ENCODE measurements at places on chromosomes 4 and X. TPM values are rescaled to one million over a fixed set of nuclear protein-coding genes. Genes with fewer than 3 reads are reported as not detected.
A peak's percentile ranks its signal among the peaks of the same experiment; 100 is the strongest.

DNA sequence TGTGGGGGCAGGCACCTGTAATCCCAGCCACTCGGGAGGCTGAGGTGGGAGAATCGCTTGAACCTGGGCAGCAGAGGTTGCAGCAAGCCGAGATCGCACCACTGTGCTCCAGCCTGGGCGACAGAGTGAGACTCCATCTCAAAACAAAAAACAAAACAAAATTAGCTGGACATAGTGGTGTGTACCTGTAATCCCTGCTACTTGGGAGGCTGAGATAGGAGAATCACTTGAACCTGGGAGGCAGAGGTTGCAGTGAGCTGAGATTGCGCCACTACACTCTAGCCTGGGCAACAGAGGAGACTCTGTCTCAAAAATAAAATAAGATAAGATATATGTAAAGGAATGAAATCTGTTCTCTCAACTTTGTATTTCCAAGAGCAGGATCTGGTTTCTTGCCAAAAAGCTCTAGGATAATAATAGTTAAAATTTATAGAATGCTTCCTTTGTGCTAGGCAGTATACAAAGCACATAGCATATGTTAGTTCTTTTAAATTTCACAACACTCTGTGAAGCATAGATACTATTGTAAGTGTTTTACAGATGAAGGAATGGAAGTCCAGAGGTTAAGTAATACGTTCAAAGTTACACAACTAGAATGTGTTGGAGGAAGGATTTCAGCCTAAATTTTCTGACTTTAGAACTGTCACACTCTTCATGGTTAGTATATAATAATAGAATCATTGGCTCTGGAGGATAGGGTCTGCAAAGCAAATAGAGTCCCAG, 10.3 kb downstream of the MRPL1 start:
- DNase-seq: no peak

DNA sequence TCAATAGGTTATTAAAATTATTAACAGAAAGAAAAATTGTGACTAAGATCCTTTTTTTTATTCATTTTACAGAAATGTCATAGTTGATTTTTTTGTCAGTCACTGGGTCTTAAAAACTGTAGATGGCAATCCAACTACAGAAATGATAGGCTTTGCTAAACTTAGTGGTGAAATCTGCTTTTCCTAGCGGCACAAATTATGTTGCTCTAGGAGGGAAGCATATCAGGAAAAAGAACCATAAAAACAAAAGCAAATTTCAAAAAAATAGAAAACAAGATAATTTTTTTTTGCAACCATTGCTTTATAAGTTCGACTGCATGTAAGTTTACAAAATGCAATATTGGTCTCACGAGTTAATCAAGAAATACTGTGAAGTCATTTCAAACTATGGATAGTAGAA, 443.5 kb upstream of the IGFBP7 start:
- DNase-seq: peak; percentile 63

- no peak for DNase-seq
Observed at GRCh38 chr4:90449626-90450025, 322.4 kb downstream of the CCSER1 start.

Gene GYG2
- total RNA-seq: 9.6 TPM

DNA sequence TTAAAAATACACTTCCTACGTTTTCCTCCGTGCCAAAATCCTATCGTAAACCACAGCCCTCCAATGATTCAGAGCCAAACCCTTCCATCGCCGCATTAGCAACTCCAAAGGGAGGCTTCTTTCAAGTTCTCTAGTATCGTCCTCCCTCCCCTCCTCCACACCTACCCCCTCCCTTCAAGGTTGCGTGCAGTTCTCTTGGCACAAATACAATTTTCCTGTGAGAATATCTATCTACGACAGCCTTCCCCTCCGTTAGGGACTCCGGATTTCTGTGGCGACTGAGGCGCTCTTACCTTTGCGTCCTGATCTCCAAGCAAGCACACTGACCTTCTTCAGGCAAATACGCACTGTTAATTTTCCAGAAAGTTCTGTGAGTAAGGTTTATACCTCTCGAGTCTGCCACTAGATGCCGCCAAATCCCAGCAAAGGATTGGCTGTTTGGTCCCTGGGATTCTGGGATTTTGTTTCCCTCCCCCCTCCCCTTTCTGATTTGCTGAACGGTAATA, 1.2 kb upstream of the MORF4L2 start:
- DNase-seq: peak; percentile 86

GRCh38 chrX:52933976-52934703, 24.2 kb downstream of the FAM156A start:
- DNase-seq: no peak

GRCh38 chrX:153875391-153876111, 10.4 kb downstream of the L1CAM start:
- peak; percentile 40 for DNase-seq

DNA sequence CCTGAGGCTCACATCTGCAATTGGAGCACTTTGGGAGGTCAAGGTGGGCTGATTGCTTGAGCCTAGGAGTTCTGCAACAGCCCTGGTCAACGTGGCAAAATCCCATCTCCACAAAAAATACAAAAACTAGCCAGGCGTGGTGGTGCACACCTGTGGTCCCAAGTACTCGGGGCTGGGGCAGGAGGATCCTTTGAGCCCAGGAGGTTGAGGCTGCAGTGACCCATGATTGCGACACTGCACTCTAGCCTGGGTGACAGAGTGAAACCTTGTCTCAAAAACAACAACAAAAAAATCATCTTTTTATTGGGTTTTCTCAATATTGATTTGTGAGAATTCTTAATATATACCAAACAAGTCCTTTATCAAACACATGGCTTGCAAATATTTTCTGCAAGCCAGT, 64.9 kb downstream of the ANKRD17 start:
- no peak for DNase-seq

DNA sequence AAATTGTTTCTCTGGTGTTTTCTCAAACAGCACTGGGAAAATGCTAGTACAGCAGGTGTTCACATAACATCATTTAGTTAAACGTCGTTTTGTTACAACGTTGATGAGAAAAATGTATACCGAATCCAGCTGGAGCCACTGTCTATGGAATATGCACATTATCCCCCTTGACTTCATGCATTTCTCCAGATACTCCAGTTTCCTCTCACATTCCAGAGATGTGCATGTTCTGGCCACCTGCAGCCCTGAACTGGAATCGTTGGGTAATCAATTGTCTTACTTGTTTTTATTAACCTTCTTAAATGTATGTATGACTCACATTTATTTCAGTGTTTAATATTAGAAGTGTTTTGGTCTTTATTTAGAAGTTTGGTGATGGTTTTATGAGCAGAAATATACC, 18.4 kb upstream of the ODAM start:
- DNase-seq: no peak

DNA sequence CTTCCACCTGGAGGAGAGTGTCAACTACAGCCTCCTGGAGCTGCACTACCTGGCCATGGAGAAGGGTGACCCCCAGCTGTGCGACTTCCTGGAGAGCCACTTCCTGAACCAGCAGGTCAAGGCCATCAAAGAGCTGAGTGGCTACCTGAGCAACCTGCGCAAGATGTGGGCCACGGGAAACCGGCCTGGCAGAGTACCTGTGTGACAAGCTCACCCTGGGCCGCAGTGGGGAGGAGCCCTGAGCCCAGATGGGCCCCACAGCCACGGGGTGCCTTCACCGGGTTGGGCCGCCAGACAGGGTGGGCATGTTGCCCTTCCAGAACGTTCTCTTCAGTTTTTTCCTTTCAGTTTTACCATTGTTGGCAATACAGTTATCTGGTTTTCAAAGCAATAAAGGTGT, 15.2 kb upstream of the FAM47A start:
- DNase-seq: no peak

GRCh38 chrX:48779399-48779798, 7.0 kb upstream of the GATA1 start:
- DNase-seq: no peak

GRCh38 chrX:77768787-77769186, 17.2 kb downstream of the ATRX start:
- no peak for DNase-seq

GRCh38 chrX:23907111-23907497, 634 bp downstream of the APOO start:
- DNase-seq: no peak

Gene CHIC1
- total RNA-seq: 14.4 TPM

- DNase-seq: peak; percentile 70
Observed at GRCh38 chr4:185849664-185850550, 37.9 kb upstream of the SORBS2 start.

DNA sequence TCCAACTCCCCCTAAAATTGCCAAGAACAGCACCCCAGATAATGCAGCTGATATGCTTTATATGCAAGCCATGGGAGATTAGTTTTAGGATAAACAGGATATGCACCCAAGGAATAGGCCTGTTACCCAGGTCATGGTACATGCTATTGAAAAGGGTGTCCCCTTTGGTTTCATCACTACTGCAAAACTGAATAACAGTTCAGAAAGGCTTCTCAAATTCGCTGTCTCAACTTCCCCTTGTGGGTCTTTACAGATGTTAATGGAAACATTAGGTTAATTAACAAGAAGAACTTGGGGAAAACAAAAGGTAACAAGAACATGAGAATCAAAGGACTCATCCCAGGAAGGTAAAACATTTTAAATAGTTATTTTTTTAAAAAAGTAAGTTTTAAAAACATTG, 318.7 kb downstream of the PRR32 start:
- DNase-seq: no peak

- peak; percentile 66 for DNase-seq
Observed at GRCh38 chr4:109967798-109968520, 55.3 kb downstream of the EGF start.

GRCh38 chr4:148055844-148056243, 324.0 kb downstream of the ARHGAP10 start:
- DNase-seq: no peak

Gene QRFPR
- not detected for total RNA-seq

GRCh38 chr4:171719691-171720090, 93.5 kb upstream of the GALNTL6 start:
- no peak for DNase-seq

GRCh38 chr4:16264798-16265197, 38.5 kb upstream of the TAPT1 start:
- DNase-seq: peak; percentile 57

Gene MAGEA10
- total RNA-seq: 0.24 TPM

DNA sequence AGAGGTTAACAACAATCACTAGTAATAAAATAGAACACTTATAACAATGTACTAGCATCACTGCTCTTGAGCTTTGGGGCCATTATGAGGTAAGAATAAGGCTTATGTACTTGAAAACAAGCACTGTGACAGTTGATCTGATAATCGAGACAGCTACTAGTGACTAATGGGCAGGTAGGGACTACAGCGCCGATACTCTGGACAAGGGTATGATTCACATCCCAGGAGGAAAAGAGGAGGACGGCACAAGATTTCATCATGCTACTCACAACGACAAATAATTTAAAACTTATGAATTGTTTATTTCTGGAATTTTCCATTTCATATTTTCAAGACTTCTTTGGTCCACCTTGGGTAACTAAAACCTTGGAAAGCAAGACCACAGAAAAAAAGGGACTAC, 62.3 kb downstream of the FAM184B start:
- DNase-seq: no peak

GRCh38 chr4:140937866-140938265, 181.7 kb upstream of the TBC1D9 start:
- no peak for DNase-seq

DNA sequence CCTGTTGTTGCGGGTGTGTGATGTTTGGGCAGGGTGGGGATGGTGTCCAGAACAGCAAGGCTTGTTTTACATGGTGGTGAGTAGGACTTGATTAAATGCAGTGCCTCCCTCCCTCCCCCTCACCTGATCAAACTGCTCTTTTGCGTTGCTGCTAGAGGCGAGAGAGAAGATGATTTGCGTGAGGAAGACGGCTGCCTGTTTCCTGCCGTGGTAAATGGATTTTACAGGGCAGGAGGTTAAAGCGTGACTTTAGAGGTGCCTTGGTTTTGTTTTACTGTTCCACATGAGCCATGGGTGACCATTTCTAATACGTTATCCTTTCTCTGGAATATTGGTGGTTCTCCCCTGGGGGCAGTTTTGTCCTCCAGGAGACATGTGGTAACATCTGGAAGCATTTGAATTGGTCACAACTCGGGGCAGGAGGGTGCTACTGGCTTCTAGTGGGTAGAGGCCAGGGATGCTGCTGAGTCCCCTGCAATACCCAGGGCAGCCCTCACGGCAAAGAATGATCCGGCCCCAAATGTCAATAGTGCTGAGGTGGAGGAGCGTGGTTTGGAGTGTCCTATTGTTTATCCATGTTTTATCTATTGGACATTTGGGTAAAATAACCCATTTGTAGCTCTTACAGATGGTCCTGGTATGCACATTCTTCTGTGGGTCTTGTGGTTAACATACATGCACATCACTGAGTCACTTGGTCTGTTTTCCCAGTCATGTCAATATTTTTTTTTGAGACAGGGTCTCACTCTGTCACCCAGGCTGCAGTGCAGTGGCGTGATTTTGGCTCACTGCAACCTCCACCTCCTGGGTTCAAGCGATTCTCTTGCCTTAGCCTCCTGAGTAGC, 73.7 kb downstream of the SHROOM2 start:
- DNase-seq: no peak

Gene ETDB
- not detected for total RNA-seq

GRCh38 chr4:10094841-10095240, 21.8 kb downstream of the WDR1 start:
- no peak for DNase-seq

- no peak for DNase-seq
Observed at GRCh38 chrX:121298499-121298898, 251.1 kb downstream of the GLUD2 start.
